ENCODE measurements at places on chromosomes 7 and 10.

DNA sequence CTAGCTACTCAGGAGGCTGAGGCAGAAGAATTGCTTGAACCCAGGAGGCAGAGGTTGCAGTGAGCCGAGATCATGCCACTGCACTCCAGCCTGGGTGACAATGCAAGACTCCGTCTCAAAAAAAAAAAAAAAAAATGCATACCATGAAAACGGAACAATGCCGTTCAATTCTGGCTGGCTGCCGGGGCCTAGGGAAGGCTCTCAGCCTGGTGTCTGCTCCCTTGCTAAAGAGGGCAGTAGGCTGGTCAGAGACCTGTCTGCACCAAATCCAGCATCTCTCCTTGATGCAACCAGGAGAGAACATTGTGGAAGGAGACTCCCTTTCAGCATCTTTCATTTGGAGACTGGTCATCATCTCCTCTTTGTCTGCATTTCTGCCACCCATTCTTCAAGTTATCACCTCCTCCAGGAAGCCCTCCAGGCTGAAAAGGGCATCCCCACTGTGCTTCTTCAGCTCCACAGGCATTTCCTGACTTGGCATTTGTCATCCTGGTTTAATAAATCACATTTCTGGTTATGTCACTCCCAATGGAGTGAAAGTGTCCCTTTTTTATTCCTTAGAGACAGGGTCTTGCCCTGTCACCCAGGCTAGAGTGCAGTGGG, 24.7 kb downstream of the MYL10 start:
- no peak for DNase-seq

GRCh38 chr7:157528785-157529341, 192.1 kb downstream of the DNAJB6 start:
- DNase-seq, result no peak

DNA sequence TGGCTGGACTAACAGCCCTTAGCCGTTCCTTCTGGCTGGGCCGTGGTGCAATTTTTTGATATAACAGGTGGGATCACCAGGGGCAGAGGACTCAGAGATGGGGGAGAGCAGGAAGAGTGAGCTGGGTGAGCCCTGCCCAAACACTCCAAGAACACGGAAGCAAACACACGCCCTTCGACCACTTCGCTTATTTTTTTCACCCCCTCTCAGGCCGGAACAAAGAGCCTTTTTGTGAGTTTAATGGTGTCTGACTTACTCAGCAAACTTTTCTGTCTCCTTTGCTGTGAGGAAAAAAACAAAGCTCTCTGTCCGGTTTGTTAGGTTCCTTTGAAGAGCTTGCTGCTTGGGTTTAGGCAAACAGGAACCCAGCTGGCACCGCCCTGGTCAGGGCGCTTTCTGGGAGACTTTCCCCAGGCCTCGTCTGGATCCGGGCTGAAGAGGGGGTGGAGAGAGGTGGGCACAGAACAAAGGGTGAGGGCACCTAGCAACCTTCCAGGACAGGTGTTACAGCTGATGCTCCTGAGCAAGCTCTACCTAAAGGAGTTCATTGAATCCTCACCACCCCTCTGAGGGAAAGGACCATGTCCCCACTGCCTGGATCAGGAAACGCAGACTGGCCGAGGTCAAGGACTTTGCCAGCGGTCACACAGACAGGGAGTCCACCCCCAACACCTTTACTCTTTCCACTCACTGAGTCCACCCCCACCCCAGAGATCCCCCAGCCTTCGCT, 23.3 kb downstream of the CALML3 start:
- DNase-seq, result no peak

DNA sequence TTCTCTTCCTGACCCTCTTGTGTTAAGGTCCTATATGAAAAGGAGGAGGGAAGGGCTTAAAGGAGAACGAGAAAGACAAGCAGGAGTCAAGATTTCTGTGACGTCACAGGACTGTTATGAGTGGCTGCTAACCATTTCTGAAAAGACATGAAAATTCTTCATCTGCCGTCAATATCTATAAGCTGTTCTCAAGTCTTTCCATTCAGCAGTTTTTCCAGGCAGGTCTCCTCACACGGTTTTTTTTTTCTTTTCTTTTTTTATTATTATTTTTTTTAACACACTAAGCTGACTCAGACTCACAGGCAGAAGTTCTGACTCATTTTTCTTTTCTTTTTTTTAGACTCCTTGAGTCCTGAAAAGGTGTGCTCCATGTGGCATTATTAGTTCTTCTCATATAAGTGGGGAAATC, 72.0 kb downstream of the DGKI start:
- DNase-seq, result no peak

- DNase-seq, result no peak
Observed at GRCh38 chr7:24907311-24907886, 72.6 kb downstream of the OSBPL3 start.

GRCh38 chr7:83708531-83708930, 59.6 kb upstream of the SEMA3E start:
- no peak for DNase-seq

GRCh38 chr10:3622427-3622826, 162.6 kb downstream of the KLF6 start:
- DNase-seq, result no peak

GRCh38 chr7:116683786-116684185, 11.8 kb downstream of the MET start:
- no peak for DNase-seq

- no peak for DNase-seq
Observed at GRCh38 chr7:13724977-13725566, 264.4 kb downstream of the ETV1 start.

GRCh38 chr10:124737708-124738107, 6.5 kb downstream of the FAM53B start:
- no peak for DNase-seq

DNA sequence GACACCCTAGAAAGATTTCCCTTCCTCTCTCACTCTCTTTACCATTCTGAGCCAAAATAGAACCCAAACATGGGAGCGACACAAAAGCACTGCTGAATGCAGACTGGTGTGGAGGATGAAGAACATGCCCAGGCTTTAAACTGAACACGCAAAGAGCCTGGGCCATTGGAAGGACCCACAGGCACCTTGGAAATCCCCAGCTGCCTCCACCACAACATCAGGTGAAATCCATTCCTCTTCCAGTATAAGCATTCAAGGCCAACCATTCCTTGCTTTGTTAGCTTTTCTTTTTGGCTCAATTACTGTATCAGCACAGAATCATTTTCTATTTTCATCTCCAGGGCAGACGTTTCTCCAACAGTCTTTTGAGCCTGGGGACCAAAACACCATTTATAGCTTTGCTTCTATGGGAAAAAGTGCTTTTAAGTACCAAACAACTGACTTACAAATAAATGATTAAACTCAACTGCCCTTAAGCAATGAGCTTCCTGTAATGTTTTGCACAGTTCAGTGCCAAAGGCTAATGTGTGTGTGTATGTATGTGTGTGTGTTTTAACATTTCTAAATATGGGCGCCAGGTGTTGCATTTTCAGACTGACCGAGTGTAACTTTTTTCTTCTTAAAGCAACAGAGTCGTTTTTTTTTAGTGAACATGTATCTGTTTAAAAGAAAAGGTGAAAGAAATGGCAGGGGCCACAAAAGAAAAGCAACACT, 16.2 kb upstream of the BLNK start:
- DNase-seq, result no peak

GRCh38 chr7:37151741-37152413, 296.8 kb downstream of the ELMO1 start:
- DNase-seq, result no peak

DNA sequence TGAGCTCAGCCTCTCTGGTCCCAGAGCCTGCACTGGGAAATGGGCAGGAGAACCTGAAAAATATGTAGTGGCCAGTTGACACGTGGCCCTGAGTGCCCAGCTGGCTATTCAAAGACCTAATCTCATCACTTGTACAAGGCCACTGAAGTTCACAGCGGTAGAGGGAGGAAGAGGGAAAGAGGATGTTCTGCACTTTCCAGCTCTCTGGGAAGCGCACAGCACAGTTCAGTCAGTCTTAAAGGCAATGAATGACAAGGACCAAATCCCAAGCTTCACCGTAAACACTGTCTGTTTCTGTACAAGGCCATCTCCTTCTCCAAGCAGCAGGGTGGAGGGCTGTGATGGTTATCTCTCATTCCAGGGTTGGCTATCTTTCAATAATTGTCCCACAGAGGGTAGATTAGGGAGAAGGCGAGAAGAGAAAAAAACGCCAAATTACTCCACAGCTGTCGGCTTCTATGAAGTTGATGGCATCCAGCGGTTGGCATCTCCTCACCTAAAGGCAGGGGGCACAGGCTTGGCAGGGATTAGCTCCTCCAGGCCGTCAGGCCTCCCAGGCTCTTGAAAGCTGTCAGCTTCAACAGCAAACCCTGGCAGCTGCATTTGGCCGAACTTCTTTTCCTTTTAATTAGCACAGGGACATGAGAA, 10.6 kb downstream of the SFMBT2 start:
- peak; percentile 47 for DNase-seq

DNA sequence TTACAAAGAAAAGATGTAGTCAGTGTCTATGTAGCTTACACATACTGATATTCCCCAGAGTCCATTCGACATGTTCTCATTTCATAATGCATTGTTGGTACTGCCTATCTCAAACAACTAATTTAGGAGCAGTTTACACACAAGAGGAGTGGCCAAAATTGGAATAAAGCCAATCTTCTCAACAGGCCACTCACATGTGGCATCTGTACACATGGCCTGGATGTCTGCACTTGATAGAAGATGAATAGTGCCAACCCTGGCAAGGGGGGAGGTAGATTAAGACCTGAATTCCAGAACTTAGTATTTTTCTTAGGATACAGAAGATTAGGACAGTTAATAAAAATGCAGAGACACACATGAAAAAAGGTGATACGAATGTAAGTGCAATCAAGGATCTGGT, 125.3 kb upstream of the STARD3NL start:
- DNase-seq, result no peak

DNA sequence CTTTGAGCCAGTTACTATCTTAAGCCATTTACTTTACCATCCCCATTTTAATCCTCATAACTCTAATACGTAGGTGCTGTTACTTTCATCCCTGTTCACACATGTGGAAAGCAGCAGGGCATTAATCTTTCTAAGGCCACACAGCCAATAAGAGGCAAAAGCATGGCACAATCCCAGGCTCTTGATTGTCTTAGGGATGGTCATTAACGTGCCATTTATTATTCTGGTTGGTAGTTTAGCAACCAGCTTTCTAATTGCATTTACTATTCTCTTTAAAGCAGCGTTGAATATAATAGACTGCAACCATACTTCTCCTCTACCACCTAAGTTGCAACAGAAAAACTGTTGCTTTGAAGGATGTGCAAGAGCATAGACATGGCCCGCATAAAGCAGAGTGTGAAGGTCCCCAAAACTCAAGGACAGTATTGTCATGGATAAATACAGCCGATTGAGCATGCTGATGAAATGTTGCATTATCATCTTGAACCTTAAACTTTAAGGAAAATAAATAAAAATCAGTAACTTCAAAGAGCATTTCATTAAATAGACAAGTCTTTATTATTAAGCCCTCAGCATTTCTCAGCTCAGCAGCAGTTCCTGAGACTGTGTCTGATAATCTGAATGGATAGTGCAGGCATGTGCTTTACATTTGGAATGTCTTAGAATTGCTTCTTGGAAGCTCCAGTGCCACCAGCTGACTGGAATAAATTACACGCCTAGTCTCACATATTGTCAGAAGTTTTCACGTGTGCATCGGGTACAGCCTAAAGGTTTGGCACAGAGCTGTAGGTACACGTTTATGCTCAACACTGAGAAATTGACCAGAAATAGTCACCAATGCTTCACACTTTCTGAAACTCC, 467.1 kb downstream of the SDK1 start:
- DNase-seq, result no peak

GRCh38 chr7:2441430-2442058, 34.7 kb downstream of the GRIFIN start:
- no peak for DNase-seq

GRCh38 chr10:24239289-24240040, 30.5 kb downstream of the KIAA1217 start:
- no peak for DNase-seq

DNA sequence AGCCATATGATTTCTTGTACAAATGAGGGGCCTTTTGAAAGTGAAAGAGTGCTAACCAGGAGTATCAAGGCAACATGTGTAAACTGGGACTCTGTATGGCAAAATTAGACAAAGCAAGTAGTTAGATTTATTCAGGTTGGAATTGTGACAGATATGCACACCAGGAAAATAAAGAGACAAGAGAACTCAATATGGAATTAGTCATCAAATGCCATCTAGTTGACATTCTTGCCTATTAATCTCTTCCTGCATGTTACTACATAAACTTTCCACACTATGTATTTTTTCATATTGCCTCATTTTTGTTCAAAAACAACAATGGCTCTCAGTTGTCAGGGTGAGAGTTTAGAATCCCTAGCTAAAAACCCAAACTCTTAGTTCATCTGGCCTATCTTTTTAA, 799.0 kb downstream of the NRG3 start:
- no peak for DNase-seq

DNA sequence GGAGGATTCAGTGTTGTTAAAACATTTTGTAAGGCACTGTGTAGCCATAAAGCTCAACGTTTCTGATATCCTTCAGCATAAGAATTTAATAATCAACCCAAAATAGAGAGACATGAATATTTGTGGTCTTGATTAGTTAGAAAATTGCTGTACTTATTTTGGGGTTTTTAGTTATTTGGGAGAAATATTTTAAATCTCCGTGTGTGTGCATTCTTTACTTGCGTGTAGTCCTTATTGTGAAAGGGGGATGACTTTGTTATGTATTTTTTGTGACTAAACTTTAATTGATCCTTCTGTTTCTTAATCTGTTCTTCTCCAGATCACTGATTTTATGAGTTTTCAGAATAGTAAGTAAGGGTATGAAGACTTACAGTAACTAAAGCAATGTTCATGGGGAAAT, 81.2 kb downstream of the ZNRF2 start:
- no peak for DNase-seq

GRCh38 chr10:81177651-81178244, 640.0 kb downstream of the SH2D4B start:
- no peak for DNase-seq

DNA sequence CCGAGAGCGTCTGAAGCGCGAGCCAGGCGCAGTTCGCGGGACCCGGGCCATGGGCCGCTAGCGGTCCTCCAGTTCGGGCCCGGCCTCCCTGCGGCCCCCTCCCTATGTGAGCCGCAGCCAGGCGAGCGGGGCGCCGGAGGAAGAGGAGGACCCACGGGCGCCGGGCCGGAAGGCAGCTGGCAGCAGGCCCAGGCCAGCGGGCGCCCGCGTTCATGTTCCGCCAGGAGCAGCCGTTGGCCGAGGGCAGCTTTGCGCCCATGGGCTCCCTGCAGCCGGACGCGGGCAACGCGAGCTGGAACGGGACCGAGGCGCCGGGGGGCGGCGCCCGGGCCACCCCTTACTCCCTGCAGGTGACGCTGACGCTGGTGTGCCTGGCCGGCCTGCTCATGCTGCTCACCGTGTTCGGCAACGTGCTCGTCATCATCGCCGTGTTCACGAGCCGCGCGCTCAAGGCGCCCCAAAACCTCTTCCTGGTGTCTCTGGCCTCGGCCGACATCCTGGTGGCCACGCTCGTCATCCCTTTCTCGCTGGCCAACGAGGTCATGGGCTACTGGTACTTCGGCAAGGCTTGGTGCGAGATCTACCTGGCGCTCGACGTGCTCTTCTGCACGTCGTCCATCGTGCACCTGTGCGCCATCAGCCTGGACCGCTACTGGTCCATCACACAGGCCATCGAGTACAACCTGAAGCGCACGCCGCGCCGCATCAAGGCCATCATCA, 1.1 kb downstream of the ADRA2A start:
- no peak for DNase-seq

Data from heart right ventricle (tissue), 16 donors.